ENCODE measurements at places on chromosomes 3 and 15. TPM values are rescaled to one million over a fixed set of nuclear protein-coding genes. Genes with fewer than 3 reads are reported as not detected.

GRCh38 chr15:76815421-76815820 lies 89.7 kb downstream of the SCAPER start:
- DNase-seq: no peak

GRCh38 chr3:179967622-179968021 lies 69.1 kb downstream of the PEX5L start:
- DNase-seq: no peak

Gene AZI2
- 65.4 TPM for total RNA-seq

DNA sequence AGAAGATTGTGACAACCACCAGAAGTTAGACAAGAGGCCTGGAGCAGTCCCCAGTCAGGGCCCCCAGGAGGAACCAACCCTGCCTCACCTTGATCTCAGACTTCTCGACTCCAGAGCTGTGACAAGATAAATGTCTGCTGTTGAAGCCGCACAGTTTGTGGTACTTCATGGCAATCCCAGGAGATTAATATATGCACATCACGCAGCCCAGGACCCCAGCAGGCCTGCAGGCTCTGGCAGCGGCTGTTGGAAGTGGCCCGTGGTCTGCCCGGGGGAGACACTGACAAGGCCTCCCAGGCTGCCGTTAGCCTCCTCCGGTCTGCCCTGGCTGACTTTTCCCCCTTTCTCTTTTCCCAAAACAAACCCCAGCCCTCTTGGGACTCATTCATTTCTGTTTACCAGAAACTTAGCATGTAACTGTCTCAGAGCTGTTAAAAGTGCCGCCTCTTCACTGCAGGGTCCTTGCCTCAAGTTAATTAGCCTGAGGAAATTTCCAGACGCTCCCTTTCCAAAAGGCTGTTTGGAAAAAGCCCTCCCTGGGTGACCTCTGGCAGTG lies 183.5 kb upstream of the LYSMD4 start:
- DNase-seq: no peak

- DNase-seq: no peak
Measured at GRCh38 chr15:101573951-101574350, 78.2 kb downstream of the TM2D3 start.

GRCh38 chr3:194129581-194130133 lies 6.3 kb upstream of the HES1 start:
- DNase-seq: no peak

DNA sequence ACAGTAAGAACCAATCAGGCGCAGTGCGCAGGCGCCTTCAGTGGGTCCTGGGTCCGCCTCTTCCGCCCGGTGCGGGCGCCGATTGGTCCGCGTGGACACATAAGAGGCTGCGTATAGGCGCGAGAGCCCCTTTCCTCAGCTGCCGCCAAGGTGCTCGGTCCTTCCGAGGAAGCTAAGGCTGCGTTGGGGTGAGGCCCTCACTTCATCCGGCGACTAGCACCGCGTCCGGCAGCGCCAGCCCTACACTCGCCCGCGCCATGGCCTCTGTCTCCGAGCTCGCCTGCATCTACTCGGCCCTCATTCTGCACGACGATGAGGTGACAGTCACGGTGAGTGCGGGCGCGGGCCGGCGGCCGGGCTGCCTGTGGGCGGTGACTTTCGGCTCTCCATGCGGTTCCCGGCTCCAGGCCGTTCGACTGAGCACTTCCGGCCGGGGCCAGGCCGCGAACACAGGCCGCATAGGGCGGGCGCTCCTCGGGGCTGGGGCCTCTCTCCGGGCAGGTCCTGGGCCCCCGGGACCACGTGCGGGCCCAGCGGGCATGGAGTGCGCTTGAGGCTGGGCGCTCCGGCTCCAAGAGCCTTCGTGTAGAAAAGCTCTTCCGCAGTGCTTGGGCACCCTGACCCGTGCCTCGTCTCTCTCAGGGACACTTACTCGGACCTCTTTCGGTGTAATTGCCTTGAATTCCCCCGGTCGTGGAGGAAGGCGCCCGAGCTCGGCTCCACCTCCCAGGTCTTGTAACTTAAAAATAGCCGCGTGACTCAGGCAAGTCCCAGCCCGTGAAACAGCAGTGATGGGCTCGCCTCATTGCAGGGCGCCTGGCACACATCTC lies at the start of gene RPLP1:
TSS of gene RPLP1 (plus strand) at position 127 of the 830 bp plus-strand sequence. CDS start at position 258, 131 bp downstream.
- peak; percentile 98 for DNase-seq

DNA sequence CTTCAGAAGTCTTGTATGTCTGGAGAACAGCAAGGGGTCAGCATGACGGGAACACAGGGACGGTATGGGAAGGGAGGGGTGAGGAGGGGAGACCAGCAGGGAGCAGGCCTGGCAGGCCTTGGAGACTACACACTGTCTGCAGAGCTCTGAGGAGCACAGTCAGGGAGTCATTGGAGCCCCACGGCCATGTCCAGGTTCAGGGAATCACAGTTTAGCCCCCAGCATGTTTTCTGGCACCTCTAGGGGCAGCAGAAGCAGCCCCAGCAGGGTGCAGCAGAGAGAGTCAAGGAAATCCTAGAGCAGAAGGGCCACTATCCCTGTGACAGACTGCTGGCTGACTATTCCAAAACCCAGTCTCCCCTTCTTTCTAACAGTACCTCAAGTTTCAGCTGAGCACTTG lies 3.2 kb downstream of the LAMP3 start:
- no peak for DNase-seq

DNA sequence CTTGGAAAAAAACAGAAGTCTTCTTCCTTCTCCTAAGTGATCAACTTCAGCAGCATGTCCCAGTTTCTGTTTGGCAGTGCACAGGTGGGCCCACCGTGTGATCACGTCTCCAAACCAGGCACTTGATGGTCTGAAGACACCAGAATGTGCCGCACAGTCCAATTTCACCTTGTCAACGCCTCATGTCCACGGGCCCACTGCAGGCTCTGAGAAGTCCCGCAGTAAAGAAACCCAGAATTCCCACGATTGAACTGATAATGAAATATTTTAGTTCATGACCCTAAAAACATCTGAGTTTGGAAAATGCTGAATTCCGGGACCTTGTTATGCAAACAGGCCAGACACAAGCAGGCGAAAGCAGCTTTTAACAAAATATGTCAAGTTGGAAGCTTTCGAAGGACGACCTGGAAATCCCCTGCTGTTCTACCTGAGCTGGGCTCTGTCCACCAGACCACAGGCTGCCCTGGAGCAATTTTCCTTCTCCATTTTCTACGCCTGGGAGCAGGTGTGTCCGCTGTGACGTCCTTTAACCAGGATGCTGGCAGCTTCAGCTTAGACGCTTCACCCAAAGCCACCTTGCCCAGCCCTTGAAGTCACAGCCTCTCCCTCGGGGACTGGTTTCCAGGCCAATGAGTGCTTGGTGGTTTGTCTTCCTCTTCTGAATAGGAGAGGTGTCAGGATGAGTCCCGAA lies 167.8 kb upstream of the IQSEC1 start:
- no peak for DNase-seq

- DNase-seq: no peak
Measured at GRCh38 chr15:63923993-63924950, 90.5 kb upstream of the HERC1 start.

GRCh38 chr3:46368569-46368968 lies 2.2 kb upstream of the CCR5 start:
- DNase-seq: peak; percentile 61

GRCh38 chr3:184540777-184541681 lies 20.6 kb upstream of the EPHB3 start:
- DNase-seq: peak; percentile 83

GRCh38 chr15:90617668-90618097 lies 88.0 kb downstream of the CRTC3 start:
- DNase-seq: no peak

- no peak for DNase-seq
Measured at GRCh38 chr3:155159301-155159700, 79.2 kb downstream of the MME start.

- no peak for DNase-seq
Measured at GRCh38 chr3:140394488-140395133, 283.3 kb upstream of the TRIM42 start.

GRCh38 chr3:40780925-40781406 lies 256.2 kb downstream of the ZNF621 start:
- peak; percentile 60 for DNase-seq

DNA sequence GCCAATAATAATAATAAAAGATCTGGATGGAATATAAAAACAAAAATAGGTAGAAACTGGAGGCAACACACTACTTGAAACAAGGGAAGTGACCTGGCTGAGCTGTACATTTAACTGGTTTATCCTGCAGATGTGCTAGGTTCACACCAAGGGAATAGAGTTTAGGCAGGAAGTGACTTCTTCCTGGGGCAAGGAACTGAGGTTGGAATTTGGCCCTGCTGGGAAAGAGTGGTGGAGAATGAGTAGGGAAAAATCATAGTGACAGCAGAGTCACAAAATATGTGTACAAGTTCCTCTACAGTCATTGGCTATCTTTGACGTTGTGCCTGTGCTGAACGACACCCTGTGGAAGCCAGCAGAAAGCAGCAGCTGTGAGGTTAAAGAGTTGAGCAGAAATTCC lies 44.1 kb downstream of the ARHGAP11B start:
- DNase-seq: no peak

Gene ZBTB47
- total RNA-seq: 32.1 TPM

Gene CYP1A2
- not detected for total RNA-seq

DNA sequence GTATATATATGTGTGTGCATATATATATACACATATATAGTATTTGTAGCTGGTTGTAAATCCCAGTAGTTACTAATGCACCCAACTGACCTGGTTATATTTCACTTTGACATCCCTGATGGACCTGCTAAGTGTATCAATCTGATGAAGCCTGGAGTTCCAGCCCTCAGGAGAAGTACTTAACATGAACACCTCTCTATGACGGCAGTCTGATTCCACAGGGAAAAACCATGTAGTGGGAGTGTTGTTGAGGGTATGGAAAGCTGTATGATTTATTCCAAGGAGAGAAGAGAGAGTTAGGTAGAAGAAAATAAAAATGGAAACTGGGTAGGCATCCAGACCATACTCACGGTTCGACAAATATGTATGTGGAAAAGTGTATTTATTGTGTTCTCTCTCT lies 531.2 kb upstream of the SEMA6D start:
- DNase-seq: no peak

Gene WNT5A
- total RNA-seq: 152 TPM

DNA sequence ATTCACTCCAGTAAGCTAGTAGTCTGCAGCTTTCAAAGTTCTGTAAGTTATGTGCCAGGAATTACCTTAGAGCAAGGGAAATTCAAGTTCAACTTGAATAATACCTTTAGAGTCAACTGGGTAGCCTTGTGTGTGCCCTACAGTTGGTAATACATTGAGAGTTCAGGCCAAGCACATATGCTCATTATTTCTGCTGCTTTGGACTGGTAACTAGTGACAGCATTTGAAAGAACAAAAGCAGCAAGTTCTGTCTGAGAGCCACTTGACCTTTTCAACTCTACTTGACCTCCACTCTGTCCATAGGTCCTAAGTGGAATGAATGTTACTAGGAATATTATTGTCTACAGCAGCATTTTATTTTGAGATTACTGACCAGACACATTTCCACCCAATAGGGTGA lies 723.5 kb downstream of the NLGN1 start:
- DNase-seq: no peak

DNA sequence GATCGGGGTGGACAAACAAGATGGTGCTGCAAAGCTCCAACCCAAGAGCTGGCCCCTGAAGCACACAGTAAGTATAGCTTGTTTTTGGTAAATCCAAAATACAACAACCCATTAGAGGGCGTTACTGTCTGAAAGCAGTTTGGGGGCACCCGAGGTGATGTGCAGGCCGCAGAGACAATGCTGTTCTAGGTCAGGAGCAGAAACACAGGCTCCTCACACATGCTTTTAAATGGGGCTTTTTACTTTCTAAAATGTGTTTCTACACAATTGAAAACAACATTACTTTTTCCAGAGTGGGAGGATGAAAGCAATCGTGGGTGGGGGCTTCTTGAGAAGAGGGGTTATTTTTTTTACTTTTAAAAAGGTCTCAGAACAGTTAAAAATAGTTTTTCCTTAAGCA lies 1029.3 kb upstream of the CFAP20DC start:
- no peak for DNase-seq

GRCh38 chr15:69042531-69042930 lies 28.0 kb downstream of the NOX5 start:
- DNase-seq: no peak

- DNase-seq: no peak
Measured at GRCh38 chr15:87498560-87498959, 758.0 kb downstream of the NTRK3 start.

GRCh38 chr3:130077636-130078035 lies 4.0 kb upstream of the ALG1L2 start:
- DNase-seq: no peak

- DNase-seq: no peak
Measured at GRCh38 chr15:73394782-73395181, 26.0 kb upstream of the HCN4 start.

DNA sequence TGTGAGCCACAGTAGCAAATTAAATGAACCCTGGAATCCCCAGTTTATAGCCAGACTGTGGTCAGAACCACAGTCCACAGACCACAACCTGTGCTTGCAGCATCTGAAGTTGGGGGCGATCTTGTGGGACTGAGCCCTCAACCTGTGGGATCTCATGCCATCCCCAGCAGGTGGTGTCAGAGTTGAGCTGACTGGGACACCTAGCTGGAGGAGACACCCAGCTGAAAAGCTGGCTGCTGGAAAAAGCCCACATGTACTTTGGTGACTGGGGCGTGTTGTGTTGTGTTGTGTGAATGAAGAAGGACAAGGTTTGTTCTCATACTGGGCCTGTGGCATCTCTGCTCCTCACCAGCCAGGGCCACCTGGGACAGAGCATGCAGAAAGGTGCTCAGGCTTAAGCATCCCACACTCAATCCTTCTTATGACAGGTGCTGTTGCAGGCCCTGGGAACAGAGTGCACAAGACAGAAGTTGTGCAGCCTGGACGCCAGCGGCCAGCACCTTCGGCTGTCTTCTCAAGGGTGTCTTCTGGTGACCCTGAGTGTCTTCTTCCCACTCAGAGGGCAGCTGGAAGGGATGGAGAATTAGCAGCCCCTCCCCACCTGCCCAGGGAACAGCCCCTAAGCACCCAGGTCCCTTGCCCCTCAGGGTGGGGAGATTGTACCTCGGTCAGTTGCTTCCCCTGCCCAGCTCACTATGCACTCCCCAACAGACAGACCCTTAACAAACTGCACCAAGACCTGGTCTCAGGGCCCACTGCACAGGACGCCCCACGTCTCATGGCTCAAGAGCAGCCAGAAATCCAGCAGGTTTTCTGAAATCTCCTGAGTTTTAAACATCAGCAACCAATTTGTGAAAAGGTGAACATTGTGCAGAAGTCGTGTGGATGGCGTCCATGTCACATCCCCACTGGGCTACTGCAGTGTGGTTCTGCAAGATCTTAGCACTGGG lies 2.2 kb upstream of the UROC1 start:
- no peak for DNase-seq

GRCh38 chr15:58546066-58546591 lies 114.3 kb downstream of the LIPC start:
- peak; percentile 40 for DNase-seq
